ENCODE measurements at places on chromosomes 2 and 18.
A peak's percentile ranks its signal among the peaks of the same experiment; 100 is the strongest.

DNA sequence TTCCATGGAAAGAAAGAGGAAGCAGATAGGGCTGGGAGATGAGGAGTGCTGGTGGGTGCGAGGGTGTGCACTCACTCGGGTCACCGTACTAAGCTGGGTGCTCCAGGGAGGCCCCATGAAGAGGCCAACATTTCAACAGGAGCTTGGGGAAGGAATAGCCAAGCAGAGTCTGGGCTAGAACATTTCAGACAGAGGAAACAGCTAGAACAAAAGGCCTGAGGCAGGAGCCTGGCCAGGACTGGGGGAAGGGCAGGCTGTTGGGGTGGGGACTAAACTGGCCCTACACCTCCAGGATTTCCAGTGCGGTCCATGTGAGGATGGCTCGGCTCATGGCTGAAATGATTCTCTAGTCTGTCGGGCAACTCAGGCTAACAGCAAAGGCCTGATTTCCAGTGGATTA is 90.8 kb downstream of the ZFP36L2 start:
- DNase-seq: no peak

DNA sequence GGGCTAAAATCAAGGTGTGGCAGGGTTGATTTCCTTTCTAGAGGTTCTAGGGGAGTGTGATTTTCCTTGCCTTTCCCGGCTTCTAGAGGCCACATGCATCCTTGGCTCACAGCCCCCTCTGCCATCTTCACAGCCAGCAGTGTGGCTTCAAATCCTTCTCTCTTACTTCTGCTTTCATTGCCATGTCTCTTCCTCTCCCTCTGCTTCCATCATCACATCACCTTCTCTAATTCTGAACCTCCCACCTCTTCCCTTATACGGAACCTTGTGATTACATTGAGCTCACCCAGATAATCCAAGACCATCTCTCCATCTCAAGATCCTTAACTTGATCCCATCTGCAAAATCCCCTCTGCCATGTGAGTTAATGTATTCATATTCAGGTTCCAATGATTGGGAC is 56.2 kb upstream of the RMDN2 start:
- DNase-seq: no peak

GRCh38 chr2:108447947-108448677 is 894 bp upstream of the GCC2 start:
- no peak for DNase-seq

DNA sequence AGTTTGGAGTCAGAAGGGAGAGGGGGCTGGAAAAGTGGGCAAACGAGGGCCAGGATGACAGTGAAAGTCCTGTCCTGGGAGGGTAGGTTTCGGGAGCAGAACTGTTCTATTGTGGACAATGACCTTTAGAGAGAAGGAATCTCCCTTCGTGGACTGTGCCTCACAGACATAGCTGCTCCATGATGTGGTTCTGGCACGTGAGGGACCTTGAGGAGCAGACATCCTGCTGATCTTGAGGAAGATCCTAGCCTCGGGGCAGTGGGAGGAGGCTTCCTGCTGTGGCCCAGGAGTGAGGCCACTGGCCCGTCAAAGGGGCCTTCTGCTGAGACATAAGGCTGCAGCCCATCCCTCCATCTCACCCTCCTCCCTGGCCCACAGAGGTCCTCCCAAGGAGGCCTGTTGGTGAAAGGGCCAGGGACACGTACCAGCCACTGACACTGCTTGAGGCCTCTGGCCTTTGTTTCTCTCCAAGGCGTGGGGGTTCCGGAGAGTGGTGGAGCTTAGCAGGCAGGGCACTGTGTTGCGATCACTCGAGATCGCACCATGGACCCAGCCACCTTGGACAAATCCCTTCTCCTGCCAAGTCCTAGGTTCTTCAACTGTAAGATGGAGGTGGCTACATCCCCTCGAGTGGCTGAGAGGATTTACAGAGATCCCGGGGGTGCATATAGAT is 167.2 kb downstream of the CELF4 start:
- no peak for DNase-seq

DNA sequence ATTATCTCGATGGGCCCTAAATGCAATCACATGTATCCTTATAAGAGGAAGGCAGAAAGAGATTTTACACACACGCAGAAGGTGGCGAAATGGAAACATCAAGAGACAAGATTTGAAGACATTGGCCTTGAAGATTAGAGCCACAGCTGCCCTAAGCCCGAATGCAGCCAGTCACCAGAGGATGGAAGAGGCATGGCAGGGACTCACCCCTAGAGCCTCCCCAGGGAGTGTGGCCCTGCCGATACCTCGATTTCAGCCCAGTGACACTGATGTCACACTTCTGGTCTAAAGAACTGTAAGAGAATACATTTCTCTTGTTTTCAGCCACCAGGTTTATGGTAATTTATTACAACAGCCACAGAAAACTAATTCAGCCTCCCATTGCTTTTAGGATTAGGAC is 17.4 kb downstream of the TTC39C start:
- DNase-seq: no peak

DNA sequence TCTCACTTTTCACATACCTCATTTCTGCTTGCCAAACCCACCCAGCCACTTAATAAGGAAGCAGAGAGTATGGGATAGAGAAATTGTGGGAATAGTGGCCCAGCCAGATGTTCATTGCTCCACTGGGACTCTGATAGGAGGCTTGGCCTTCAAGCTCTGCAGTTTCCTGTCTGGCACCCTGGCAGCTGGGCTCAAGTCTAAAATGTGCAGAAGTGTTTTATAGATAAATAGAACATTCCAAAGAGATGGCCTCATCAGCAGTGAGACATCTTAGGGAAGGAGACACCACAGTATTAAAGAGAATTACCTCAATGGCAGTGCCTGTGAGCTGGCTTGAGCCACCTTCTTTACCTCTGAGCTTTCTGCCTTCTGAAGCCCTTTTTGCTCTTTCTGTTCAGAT is 24.7 kb downstream of the COPS7B start:
- DNase-seq: no peak

- no peak for DNase-seq
Observed at GRCh38 chr18:26482569-26482968, 65.8 kb downstream of the KCTD1 start.

GRCh38 chr2:37631292-37631691 is 40.1 kb downstream of the CDC42EP3 start:
- no peak for DNase-seq

- peak; percentile 18 for DNase-seq
Observed at GRCh38 chr2:56522605-56523089, 338.9 kb downstream of the CCDC85A start.

- no peak for DNase-seq
Observed at GRCh38 chr2:33278245-33278943, 198.1 kb upstream of the RASGRP3 start.

GRCh38 chr18:74278058-74278457 is 13.7 kb downstream of the CYB5A start:
- DNase-seq: no peak

- no peak for DNase-seq
Observed at GRCh38 chr18:9758624-9759075, 50.5 kb downstream of the RAB31 start.

GRCh38 chr2:132279344-132279743 is 117.6 kb upstream of the ANKRD30BL start:
- no peak for DNase-seq

DNA sequence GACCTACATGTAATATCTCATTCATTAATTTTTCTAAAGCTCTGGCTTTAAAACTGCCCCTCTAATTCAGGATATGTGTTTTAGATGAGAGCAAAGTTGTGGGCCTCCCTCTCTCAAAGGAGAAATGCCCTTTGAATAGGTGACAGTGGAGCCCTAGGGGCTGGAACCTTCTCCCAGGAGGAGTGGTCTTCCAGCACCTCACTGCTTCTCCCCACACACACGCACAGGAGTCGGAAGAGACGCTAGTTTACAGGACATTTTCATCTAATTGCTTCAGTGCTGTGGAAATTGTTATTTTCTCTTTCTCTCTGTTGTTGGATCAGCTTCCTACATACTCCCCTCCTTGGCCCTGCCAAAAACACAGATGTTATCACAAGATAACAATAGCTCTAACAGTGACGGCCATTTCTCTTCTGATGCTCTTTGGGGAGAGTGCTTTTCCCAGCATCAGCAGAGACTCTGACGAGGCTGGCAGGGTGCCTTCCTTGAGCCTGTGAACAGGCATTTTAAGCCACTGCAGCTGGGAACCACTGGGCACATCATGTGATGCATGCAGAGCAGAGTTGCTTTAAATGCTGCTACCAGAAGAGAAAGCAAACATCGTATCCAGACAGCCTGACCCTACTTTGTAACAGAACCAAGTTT is 209.4 kb upstream of the SP5 start:
- DNase-seq: no peak

GRCh38 chr2:84970210-84970867 is 622 bp upstream of the KCMF1 start:
- DNase-seq: no peak

DNA sequence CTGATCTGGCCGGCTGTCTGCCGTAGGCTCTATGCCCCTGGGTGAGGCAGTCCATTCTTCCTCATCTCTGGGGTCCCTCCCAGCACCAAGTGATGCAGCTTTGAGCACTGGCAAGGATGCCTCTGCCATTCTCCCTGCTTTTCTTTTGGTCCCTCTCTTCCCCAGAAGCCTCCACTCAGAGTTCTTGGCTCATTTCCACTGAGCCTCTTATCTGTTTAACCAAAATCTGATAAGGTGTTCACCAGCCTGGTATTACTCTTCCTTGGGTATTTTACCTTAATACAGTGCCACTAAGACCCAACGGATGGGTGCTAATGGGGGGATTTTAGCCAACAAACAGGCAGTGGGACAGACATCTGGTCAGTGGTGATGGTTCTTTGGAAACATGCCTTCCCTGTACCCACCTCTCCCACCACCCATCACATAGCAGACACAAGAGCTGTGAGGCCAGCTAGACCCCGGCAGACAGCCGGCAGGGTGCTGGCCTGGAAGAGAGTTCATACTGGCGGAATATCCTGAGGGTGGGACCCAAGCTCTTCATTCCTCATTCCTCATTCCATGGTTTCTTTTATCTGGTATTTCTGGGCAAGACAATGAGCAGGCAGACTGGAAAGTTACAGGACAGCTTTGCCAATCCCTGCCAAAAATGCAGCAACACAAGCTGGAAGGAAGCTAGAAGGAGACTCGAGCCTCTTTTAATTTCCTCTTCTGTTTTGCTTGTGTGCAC is 34.6 kb downstream of the ZBTB7C start:
- DNase-seq: no peak

DNA sequence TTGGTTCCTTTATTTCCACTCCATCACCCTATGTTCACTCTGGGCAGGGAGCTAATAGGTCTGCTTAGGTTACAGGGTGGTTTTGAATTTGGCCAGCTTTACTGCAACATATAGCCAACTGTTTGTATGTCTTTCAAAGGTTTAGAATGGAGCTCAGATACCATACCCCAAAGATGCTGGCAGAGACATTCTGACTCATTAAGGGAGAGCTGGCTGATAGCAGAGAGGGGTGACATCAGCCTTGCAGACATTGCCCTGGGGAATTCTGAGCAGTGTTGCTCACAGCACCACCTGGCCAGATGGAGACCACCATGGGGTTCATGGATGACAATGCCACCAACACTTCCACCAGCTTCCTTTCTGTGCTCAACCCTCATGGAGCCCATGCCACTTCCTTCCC is 2.1 kb downstream of the PROKR1 start:
- DNase-seq: no peak

DNA sequence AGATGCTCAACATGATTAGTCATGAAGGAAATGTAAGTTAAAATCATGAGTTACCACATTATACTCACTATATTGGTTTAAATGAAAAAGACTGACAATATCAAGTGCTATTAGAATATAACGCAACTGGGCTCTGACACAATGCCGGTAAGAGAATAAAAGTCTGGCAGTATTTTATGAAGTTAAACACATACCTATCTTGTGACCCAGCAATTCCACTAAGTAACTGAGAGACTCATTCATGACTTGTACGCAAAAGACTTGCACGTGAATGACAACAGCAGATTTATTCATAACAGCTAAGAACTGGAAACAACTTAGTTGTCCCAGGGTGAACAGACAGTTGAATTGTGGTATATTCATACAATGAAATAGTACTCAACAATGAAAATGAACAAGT is 342.1 kb downstream of the SLC4A3 start:
- peak; percentile 79 for DNase-seq

- no peak for DNase-seq
Observed at GRCh38 chr2:141611-142010, 95.3 kb upstream of the FAM110C start.

- DNase-seq: no peak
Observed at GRCh38 chr2:202577250-202578183, 57.3 kb upstream of the FAM117B start.

- DNase-seq: no peak
Observed at GRCh38 chr2:96953611-96953978, 32.8 kb downstream of the FAM178B start.

DNA sequence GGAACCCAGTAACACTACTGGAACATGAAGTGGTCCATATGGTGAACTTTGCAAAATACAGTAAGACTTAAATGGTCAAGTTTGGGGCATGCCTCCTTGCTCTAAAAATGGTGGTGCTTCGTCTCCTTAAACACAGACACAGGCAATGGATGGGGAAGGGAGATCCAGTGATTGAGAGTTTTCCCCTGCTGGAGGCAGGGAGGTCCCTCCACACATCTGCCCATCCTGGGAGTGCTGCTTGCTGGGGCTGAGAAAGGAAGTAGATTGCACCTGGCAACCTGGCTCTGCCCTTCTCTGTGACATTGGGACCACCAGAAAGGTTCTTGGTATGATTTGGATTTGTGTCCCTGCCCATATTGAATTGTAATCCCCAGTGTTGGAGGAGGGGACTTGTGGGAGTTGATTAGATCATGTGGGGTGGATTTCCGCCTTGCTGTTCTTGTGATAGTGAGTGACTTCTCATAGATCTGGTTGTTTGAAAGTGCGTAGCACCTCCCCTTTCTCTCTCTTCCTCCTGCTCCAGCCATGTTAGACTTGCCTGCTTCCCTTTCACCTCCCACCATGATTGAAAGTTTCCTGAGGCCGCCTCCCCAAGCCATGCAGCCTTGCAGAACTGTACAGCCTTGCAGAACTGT is 35.4 kb upstream of the SKOR2 start:
- DNase-seq: no peak

- no peak for DNase-seq
Observed at GRCh38 chr2:62785216-62785615, 79.7 kb downstream of the EHBP1 start.

GRCh38 chr2:153601812-153602211 is 123.2 kb upstream of the RPRM start:
- DNase-seq: no peak

GRCh38 chr2:33521791-33522281 is 45.4 kb downstream of the RASGRP3 start:
- no peak for DNase-seq

DNA sequence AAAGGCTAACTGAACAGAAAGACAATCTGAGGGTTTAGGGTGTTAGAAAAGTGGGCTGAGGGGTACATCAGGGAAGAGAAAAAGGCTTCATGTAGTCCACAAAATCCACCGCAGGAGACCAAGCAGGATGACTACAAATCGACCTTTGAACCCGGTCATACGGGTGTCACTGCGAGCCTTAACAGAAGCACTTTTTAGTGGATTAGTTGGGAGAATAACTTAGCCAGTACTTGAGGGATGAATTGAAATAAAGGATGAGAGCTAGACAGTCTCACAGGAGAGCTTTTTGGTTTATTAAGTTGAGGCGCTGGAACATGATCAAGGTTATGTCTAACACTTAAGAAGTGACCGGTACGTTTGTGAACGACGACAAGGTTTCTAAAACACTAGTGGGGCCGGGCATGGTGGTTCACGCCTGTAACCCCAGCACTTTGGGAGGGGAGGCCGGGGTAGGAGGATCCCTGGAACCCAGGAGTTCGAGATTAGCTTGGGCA is 217.7 kb downstream of the MCFD2 start:
- DNase-seq: no peak

- DNase-seq: peak; percentile 22
Observed at GRCh38 chr2:226378753-226379705, 420.6 kb downstream of the IRS1 start.

GRCh38 chr2:59920961-59921360 is 632.5 kb downstream of the BCL11A start:
- DNase-seq: no peak
